ENCODE measurements at places on chromosomes 5 and 9.

DNA sequence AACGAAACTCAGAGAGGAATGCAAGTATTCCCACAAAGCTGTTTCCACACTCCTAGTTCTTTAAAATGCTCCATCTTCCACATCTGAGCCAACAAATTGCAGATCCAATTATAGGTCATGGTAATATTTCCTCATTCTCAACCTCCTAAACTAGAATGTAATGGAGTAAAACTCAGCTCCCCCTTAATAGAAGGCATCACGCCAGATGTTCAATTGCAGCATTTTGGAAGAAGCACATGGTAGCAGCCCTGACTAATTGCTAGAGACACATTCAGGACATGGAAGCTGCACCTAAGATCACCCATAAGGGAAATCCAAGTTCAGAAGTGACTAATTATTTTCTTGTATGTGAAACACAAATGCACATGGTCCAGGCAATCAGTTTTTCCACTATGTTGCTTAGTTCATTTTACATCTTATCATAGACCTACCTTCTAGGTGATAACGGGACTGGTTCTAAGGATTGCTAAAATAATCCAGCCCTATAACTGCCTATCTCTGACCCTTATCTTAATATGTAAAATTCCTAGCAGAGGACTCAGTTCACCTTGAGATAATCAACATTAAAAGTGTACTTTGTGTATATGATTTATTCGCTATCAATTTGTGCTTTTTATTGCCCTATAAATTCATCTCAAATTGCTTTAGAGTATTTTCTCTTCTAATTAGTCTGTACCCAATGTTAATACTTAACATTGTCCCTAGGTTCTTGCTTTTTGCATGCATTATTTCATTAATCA, 75.1 kb downstream of the GABRB2 start:
- no peak for DNase-seq

DNA sequence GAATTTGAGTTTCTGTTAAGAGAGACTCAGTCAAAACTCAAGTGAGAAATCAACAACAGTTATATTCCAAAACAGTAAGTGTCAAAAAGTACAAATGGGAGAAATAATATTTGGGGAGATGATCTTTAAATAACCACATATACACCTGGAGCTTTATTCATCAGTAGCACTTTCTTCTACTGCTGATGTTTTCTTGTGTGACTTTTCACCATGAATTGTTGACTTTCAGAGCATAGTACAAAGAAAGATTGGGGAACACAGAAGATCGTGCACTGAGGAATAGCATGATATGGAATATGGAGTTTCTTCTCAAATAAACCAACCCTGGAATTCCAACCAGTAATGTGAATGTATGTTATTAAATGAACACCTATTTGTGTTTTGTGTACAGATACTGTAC, 130.7 kb downstream of the MLLT3 start:
- DNase-seq: no peak

GRCh38 chr5:179378441-179379271, 33.4 kb upstream of the ADAMTS2 start:
- DNase-seq: no peak

GRCh38 chr5:109907731-109908130, 218.0 kb downstream of the MAN2A1 start:
- DNase-seq: no peak

- DNase-seq: no peak
These were observed 255.9 kb downstream of the PSAT1 start for GRCh38 chr9:78552802-78553201.

GRCh38 chr5:150175536-150175935, 9.0 kb downstream of the CDX1 start:
- no peak for DNase-seq
